Stimulated activated CD8-positive, alpha-beta memory T cell treated with anti-CD3 and anti-CD28 coated beads, Interleukin-4, amount 100 ng/mL, for 4 hours (primary cell): ENCODE measurements at places on chromosomes 3 and 15.

DNA sequence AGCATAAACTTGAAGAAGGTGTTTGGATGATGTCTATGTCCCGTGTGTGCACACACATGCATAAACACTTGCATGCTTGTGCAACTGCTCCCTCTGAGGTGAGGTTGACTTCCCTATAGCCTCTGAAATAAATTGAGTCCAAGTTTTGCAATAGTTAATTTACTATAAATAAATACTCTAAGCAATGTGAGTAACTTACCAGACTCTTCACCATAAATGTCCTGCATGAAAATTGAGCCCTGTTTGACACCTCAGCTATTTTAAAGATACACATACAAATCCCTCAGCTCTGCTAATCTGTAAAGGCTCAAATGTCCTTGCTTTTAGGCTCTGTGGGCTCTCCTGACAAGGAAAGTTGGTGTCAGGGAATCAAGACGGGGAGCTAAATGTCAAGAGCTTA is 37.1 kb downstream of the GJD2 start:
- no peak for DNase-seq

DNA sequence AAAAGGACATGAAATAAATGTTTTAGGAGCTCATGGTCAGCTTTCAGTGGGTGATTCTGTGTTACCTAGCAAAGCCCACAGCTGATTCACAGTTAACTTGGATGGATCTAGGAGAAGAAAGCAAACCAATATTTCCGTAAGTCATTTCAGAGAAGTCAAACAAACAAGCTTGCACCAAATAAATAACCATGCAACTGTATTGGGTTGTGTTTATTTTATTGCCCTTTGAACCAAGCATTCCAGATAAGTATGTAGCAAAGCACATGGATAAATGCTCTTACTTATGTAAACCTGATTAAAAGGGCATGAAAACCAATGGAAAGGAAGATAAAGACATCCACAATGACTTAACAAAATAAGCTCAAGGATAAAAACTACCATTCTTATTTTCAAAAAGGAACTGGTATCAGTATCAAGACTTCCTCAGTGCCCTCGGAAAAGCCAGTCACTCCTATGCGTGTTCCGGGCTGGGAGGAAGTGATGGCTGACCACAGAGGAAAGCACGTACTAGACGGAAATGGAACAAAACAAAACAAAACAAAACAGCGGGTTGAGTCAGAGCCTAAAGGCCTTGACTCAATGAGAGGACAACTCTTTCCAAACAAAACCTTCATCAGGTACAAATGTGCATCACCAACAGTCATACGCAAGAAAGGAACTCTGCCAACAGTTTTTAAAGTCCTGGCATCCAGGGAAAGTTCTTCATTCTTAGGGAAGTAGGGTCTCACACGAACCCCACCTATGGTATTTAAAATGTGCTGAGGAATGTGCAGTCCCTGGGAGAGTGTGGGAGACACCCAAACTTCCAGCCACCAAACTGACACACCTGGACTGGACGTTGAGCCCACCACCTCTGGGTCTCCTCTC is 103.3 kb downstream of the SNRK start:
- DNase-seq: peak; percentile 33

DNA sequence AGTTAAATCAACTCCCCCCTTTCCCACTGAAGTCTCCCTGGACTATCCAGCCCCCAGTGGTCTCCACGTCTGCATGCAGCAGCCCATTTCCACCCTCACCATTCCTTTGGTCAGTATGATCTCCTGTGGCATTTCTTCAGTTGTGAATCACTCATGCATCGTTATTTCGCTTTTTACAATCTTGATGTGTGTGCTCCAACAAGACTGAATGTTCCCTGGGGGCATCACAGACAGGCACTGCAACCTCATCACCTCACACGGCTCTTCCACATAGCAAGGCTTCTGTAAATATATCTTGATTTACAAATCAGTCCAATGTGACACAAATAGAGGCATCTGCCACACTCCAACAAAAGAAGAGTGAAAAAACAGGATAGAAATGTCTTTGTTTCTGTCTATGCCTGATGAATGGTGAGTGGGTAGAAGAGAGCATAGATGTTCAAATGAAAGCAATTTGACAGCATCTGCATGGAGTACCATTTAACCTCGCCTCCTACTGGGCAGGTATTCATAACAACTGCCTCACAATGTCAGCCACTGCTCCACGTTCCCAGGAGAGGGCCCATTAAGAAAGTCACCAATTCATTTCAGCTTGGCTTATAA is 5.2 kb downstream of the HEG1 start:
- DNase-seq: no peak

GRCh38 chr3:124409650-124410275 is 320.5 kb upstream of the UMPS start:
- DNase-seq: no peak

- no peak for DNase-seq
Observed at GRCh38 chr15:85547386-85547785, 167.0 kb downstream of the AKAP13 start.

GRCh38 chr3:147903026-147903425 is 493.9 kb downstream of the ZIC1 start:
- DNase-seq: no peak

DNA sequence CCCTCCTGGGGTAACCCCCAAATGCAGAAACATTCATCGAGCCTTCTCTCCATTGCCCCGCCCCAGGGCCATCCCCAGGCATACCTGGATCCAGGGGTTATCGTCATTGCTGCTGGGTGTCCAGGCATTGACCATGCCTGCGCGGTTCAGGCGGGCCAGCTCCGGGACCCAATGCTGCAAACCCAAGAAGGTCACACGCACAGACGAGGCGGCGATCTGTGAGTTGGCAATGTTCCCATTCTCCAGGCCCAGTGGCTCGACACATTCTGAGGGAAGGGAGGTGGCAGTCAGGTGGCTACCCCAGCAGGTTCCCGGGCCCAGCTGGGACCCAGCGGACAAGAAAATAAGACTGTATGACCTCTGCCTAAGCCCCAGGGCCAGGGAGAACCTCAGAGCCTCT is 6.1 kb downstream of the MFGE8 start:
- DNase-seq: no peak

DNA sequence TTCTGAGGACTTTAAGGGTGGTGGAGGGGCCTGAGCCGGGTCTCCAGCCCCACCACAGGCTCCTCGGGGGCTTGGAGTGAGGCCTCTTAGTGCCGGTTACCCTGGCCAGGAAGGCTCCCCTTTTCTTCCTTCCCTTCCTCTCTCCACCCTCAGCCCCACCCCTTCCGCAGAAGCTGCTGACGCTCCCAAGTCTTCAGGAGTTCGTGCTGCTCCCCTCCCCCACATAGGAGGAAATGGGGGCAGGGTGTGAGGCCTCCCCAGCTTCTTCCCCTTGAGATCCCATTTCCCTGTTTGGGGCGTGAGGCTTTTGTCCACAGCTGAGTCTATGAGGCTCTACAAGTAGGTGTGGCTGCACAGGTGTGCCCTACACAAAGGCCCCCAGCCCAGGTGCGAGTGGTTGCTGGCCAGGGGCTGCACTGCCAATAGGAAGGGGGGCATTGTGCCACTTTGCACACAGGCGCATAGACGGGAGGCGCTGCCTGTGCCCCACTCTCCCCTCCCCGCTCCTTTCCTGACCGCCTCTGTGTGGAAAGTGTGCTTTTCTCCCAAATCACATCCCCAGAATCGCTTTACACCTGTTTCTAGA is 915 bp upstream of the CALML4 start:
- no peak for DNase-seq

- no peak for DNase-seq
Observed at GRCh38 chr3:186241910-186242821, 119.9 kb downstream of the DGKG start.

DNA sequence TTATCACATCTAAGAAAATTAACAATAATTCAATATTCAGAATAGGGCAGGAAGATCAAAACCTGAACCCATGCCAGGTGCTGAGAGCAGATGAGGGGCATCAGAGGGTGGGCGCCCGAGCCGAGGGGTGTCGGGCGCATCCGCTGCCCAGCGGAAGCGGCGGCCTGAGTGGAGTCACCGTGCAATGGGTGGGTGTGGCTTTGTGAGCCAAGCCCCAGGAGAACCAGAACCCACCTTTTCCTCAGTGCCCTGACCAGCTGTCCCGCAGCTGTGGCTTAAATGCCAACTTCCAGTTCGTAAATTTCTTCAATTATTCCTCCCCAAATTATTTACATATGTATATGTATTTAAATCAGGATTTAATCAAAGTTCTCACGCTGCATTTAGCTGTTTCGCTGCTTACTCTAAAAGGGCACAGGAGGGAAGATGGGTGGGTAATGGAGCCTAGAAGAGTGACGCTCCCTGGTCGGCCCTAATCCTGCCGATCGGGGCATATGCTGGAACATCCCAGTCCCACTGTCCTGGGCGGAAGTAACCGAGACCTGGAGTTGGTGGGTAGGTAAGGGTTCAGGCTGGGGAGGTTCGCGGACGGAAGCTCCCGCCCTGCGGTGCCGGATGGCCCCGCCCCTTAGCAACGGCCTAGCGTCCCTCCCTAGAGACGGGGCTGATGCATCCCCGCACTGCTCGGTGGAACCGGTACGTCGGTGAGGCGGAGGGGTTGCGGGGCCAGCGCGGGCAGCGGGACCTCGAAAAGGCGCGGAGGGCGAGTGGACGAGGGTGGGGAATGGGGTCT is 1.3 kb downstream of the DNAH1 start:
- DNase-seq: peak; percentile 13

GRCh38 chr3:124246949-124247348 is 255.0 kb upstream of the ROPN1 start:
- no peak for DNase-seq

DNA sequence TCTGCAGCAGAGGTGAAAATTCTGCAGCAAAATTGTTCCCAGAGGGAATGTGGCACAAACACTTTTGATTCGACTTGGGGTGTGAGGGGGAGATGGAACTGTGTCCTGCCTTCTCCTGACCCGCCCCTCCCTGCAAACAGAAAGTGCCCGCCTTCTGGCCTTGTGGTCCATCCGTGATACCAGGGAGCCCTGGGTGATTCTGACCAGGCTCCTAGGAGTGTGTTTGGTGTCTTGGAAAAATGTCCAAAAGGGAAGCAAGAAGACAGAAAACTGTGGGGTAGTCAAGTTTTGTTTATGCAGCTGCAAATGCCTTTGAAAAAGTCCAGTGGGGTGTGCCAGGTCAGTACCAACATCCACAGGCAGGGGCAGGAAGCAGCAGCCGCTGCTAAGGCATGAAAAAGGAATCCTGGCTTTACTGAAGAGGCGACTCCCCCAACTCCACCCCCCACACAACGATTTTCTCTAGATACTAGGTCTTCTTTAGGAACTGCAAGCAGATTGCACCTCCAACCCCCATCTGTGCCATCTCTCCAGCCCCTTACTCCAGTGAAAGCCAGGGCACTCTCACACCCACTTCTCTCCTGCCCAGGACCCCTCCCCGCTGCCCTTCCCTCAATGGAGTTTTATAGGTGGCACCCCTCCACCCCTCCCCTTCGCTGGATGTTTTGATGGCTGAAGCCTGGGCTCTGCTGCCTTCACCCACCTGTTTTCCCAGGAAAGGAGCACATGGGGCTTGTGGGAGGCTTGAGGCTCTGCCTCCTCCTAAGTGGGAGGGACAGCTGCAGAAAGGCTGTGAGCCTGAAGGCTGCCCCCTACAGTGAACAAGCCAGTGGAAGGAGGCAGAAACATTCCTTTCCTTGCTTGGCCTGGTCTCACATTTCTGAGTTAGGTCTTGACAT is 82.4 kb upstream of the HERC1 start:
- DNase-seq: no peak

- DNase-seq: no peak
Observed at GRCh38 chr15:64444836-64445235, 15.5 kb upstream of the ZNF609 start.

DNA sequence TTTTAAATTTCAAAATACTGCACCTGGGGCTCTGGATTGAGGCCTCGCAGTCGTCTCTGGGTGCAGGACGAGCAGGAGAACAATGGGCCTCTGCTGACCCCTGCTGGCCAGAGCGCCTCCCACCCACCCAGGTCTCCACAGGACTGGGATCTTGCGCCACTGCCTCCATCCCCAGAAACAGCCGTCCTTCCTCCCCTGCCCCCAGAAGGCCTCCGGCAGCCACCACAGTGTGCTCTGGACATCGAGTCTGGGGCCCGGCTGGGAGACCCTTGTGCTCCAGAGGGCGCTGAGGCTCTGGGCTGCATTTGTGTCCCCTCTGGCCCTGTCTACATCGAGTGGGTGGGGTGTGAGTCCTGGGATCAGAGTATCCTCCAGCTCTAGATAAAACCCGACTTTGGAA is 6.7 kb upstream of the ACSBG1 start:
- DNase-seq: peak; percentile 62

- no peak for DNase-seq
Observed at GRCh38 chr3:79751703-79752102, 16.1 kb downstream of the ROBO1 start.

GRCh38 chr3:16936233-16936632 is 51.5 kb downstream of the PLCL2 start:
- no peak for DNase-seq

DNA sequence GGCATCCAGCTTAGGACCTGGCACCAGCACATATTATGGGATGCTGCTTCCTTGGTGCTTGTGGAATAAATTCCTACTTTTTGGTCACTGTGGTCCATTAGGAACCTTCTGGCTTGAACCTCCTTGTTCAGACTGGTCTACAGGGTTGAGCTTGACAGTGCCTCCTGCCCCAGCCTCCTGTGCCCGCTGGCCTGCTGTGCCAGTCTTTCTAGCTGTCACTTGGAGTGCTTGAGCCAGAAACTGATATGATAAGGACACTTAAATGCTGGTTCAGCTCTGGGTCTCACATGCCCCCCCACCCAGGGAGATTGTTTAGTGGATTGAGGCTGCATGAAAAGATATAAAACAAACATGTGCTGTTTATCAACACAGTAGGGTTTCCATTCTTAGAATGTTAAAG is 147.8 kb downstream of the SLCO3A1 start:
- no peak for DNase-seq

GRCh38 chr3:197749315-197749600 is 425 bp upstream of the FYTTD1 start:
- DNase-seq: no peak

DNA sequence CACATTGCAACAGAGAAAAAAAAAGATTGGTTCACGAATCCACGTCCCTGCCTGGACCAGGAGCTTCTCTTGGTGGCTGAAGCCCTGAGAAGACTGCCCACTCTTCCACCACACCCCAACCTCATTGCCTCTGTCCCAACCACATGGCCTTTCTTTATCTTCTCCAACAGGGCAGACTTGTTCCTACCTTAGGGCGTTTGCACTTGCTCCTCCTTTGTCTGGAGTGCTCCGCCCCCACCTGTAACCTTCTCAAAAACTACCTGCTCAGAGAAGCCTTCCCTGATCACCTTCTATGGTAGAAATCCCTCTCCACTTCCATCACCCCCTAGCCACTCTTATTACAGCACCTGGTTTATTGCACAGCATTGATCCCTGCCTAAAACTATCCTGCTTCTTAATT is 64.7 kb downstream of the ITGA11 start:
- DNase-seq: no peak

GRCh38 chr3:8900869-8901268 is 62.4 kb downstream of the RAD18 start:
- no peak for DNase-seq

GRCh38 chr15:69523010-69524001 is 70.7 kb downstream of the RPLP1 start:
- peak; percentile 45 for DNase-seq
